NCI-H2081 treated with DMSO at 0.1 percent for 48 hours (cell line): ENCODE measurements at places on chromosomes 4 and X.
A peak's percentile ranks its signal among the peaks of the same experiment; 100 is the strongest.

DNA sequence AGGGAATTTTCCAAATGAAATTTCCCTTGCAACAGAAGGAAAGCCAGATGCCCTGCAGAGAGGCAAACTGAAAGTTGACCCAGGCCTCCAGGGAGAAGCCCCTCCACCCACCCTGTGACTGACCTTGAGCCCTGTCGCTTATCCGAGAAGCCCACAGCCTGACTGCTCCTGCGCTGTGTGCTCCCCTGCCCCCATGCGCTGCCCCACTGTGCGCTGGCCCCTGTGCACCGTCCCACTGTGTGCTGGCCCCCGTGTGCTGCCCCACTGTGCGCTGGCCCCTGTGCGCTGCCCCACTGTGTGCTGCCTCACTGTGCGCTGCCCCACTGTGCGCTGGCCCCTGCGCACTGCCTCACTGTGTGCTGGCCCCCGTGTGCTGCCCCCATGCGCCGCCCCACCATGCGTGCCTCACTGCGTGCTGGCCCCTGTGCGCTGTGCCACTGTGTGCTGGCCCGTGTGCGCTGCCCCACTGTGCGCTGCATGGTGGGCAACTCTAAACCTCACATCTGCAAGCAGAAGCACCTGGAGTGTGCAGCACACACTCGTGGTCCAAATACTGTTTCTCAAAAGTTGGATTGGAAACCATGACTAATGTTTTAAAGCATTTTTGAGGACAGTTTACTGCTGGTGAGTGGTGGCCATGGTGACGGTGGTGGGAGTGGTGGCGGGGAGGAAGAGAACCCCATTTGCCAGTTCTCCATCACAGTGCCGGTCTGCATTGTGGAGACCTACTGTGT is 8.3 kb upstream of the GRPEL1 start:
- no peak for DNase-seq

DNA sequence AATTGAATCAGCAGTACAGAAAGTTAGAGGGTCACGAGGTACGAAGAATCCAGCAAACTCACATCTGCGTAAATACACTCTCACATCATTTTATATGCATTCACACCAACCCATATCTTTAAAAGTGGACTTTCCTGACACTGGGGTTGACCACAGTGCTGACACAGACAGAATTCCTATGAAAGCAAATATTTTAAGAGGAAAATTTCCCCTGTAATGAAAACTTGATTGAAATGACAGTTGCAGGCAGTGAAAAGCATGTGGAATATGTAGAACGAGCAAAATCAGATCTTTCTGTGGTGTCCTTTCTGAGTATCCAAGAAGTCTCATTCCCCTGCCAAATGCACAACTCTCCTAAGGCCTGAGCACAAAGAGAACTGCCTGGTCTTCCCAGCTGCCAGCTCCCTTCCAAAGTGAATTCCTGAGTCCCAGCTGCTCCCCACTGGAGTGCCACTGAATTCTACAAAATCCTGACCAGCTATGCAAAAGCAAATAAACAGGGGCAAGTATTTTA is 50.5 kb upstream of the FAM9C start:
- no peak for DNase-seq

GRCh38 chr4:173564461-173564860 is 34.4 kb upstream of the HAND2 start:
- no peak for DNase-seq

DNA sequence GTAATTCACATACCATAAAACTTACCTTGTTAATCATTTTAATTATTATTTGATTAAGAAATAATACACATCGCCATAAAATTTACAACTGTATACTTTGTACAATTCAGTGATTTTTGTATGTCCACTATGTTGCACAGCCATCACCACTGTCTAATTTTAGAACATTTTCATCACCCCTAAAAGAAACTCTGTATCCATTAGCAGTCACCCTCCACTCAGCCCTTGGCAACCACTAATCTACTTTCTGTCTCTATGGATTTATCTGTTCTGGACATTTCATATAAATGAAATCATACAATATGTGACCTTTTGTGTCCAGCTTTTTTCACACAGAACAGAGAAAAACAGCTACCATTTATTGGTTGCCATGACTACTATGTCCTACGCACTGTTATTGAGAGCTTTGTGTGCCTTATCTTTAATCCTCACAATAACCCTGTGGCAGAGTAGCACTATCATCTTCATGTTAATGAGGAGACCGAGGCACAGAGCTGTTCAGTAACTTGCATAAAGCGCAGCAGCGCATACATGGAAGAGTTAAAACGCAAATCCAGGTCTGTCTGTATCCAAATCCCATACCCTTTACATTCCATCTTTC is 64.6 kb upstream of the PAGE1 start:
- no peak for DNase-seq

DNA sequence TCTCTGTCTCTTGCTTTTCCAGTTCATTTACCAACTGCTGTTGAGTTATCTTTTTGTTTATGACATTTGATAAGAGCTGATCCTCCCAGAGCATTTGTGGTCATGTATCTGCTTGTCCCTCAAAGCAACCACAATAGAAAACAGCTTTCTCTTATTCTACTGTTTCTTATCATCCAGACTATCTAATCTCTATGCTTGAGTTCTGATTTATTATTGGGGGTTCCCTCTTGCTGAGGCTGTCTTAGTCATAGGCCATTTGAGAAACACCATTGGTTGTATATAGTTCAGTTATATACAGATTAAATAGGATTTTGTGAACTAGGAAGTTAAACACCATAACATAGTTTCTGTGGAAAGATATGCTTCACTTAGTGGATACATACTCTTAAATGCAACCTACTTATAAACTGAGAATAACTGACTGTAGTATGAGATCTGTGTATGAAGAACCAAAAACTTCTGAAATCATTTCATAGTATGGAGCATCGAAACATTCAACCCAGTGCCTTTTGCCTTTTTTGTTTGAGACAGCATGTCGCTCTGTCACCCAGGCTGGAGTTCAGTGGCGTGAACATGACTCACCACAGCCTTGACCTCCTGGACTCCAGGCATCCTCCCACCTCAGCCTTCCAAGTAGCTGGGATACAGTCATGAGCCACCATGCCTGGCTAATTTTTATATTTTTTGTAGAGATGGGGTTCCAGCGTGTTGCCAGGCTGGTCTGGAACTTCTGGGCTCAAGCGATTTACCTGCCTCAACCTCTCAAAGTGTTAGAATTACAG is 75.8 kb downstream of the STIM2 start:
- DNase-seq, result no peak

- DNase-seq, result no peak
Measured at GRCh38 chr4:56914336-56914735, 6.6 kb downstream of the REST start.

- no peak for DNase-seq
Measured at GRCh38 chrX:113629326-113629725, 788.7 kb upstream of the AMOT start.

DNA sequence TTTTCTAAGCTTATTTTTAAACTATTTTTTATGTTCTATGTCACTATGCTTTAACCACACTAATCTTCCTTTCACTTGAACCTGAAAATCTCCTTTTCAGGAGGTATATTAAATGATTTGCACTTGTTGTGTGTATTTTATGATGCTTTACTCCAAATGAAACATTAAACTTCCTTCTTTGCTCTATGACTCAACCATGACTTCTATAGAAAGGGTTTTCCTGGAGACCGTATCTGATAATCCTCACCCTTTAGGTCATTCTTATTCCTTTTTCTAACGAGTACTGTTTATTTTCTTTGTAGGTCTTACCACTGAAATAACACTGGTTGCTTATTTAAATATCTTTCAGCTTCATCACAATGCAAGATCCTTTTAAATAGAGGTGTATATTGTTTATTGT is 1163.2 kb downstream of the PCDH18 start:
- no peak for DNase-seq

GRCh38 chrX:119686087-119686691 is 6.8 kb downstream of the SEPTIN6 start:
- no peak for DNase-seq

DNA sequence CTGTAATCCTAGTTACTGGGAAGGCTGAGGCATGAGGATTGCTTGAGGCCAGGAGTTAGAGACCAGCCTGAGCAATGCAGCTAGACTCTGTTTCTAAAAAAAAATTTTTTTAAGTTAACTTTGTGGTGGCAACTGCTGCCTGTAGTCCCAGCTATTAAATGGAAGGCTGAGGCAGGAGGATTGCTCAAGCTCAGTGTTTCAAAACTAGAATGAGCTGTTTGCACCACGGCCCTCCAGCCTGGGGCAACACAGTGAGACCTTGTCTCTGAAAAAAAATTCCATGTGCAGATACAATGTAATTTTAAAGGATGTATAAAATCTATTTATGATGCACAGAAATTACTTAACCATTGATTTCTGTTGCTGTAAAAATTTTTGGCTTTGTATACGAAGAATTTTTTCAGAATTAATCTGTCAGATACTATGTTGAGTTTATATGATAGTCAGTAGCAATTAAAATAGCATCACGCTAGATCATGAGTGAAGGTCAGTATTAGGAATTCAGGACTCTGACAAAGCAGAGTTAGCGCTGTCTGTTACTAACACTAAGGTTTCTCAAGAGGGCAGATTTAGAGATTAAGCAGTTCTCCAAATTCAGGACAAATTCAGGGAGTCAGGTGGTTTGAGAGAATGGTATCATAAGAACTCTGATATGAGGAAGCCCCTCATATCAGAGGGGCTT is 8.3 kb upstream of the AGA start:
- DNase-seq, result no peak

GRCh38 chr4:177611974-177612664 is 169.9 kb upstream of the AGA start:
- no peak for DNase-seq

GRCh38 chr4:78057600-78058550 is 752 bp downstream of the FRAS1 start:
- DNase-seq, result no peak

DNA sequence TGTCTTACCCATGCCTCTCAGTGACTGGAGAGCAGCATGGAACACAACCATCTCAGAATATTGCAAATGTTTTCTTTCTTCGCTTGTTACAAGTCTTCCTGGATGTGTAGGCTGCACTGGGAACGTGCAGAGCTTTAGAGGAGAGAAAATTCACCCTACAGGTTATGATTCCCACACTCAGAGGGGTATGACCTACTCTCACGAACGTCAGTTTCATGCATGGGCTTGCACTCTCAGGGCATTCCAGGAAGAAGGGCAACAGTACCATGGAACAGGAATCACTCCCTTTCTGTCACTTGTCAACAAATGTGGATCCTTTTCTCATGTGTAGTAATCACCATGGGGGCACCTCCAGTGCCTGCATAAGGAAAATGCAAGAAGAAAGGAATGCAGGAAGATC is 75.8 kb downstream of the NBDY start:
- no peak for DNase-seq

DNA sequence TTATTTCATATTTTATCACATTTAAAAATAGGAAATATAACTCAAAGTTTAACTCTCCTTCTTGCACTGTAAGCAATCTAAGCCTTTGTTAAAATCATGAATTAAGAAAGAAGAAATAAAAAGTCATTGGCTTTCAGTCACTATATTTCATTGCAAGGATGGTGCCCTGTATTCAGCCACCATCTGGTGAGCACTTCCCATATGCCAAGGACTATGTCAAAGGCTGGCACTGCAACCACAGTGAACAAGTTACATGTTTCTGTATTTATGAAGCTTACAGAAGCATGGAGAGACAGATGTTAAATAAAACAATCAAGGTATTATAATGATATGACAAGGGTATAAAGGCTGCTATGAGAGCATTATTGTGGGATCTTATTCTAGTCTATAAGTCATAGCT is 68.6 kb downstream of the PRKG2 start:
- no peak for DNase-seq

DNA sequence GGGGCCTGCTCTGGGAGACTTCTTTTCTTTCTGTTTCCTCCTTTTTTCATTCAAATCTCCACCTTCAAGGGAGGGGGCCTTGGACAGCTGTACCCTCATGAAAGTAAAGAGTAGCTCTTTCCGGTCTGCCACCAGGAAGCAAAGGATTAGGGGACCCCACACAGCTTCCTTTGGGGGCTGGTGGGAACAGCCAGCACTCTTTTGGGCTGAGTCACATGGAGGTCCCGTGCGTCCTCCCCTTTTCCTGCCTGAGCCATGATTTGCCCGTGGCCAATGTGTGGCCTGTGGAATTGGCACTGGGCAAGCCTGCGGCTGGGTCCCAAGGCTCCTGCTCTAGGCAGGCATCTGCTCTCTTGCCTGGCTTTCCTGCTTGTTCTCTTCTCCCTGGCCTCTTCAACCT is 65.5 kb downstream of the FHDC1 start:
- no peak for DNase-seq

DNA sequence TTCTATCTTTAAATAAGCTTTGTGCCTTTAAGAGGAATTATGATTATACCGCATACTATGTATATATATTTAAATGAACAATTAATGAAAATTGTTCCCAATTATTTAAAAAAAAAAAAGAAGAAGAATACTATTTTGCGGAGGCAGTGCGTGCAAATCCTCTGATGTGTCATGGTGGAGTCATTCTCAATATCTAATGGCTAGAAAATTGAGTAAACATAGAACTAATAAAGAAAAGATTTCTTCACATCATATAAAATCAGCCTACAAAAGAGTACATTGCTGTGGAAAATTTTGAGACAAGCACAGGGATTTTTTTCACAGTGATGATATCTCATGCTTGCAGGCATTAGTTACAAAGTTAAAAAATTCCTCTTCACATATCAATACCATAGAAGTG is 2.6 kb upstream of the EREG start:
- no peak for DNase-seq

GRCh38 chrX:116277351-116278225 is 107.0 kb downstream of the AGTR2 start:
- DNase-seq, result no peak

GRCh38 chr4:138062929-138063328 is 179.2 kb downstream of the SLC7A11 start:
- DNase-seq, result no peak

- DNase-seq, result peak; percentile 16
Measured at GRCh38 chr4:155787113-155787710, 28.4 kb downstream of the GUCY1B1 start.

DNA sequence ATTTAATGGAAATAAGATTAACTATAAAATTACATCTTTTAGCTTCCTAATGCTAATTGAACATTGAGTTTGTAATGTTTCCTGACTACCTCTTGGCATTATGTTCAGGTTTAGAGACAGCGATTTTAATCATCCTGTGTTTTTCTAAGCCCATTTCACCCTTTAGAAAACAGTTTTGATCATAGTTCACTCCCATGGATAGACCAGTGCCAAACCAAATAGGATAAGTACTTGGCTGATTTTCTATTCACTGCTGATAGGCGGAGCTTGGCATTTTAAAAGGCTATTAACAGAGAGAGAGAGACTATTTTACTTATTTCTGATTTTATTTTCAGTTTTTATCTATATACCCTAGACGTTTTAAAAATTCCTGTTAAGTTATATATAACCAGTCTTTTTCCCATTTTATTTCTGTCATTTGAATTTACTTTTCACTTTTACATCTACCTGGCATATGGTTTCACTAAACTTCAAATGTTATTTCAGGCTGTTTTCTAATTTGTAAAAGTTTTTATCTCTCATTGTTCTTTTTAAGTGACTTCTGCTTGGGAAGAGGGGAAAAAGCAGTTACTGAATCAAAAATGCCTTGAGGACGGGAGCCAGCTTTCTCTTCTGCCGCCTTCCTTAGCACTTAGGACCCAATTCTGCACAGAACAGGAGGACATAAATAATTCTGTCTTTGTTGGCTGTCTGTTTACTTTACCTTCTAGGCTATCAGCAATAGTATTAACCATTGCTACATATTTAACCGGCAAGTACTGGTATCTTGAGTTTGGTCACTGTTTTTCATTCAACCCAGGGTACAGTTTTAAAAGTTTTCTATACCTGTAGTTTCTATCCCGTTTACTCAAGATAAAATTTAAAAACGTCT is 46.4 kb downstream of the SGMS2 start:
- peak; percentile 20 for DNase-seq

GRCh38 chrX:123976706-123977316 is 15.3 kb downstream of the STAG2 start:
- DNase-seq, result no peak

GRCh38 chrX:72025236-72025770 is 106.4 kb downstream of the RTL5 start:
- no peak for DNase-seq
